Stimulated activated CD4-positive, alpha-beta T cell treated with anti-CD3 and anti-CD28 coated beads, Interleukin-15, amount 100 ng/mL, for 1 hour (primary cell): ENCODE measurements at places on chromosomes 12 and 14.

GRCh38 chr14:89507521-89507920, 90.5 kb upstream of the FOXN3 start:
- no peak for DNase-seq

DNA sequence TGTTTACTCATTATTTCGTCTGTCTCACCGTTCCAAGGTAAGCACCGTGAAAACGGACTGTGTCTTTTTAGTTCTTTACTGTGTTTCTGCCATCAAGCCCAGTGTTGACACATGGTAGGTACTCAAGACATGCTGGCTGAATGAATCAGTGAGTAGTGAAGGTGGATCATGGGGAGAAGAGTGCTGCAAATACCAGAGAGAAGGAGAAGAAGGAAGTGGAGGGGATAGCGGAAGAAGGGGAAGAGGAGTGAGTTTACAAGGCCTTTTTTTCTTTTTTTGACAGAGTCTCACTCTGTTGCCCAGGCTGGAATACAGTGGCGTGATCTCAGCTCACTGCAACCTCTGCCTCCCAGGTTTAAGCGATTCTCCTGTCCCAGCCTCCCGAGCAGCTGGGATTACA, 54.6 kb downstream of the ETV6 start:
- DNase-seq, result no peak

DNA sequence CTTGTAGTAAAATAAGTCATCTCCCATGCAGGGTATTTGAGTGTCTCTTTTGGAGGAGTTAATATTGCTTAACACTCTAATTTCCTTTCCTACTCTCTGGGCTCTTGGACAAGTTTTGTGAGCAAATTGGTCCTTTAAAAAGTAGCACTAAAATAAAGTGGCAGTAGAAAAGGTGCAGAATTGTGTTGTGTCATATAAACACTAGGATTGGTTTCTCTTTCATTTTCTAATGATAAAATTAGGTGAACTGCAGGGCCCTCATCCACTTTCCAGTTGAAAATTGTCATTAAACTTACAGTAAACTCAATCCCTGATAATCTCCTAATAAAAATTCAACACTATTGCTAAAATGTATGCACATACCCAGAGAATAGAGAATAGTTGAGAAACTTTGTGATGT, 42.6 kb upstream of the REP15 start:
- DNase-seq, result no peak

DNA sequence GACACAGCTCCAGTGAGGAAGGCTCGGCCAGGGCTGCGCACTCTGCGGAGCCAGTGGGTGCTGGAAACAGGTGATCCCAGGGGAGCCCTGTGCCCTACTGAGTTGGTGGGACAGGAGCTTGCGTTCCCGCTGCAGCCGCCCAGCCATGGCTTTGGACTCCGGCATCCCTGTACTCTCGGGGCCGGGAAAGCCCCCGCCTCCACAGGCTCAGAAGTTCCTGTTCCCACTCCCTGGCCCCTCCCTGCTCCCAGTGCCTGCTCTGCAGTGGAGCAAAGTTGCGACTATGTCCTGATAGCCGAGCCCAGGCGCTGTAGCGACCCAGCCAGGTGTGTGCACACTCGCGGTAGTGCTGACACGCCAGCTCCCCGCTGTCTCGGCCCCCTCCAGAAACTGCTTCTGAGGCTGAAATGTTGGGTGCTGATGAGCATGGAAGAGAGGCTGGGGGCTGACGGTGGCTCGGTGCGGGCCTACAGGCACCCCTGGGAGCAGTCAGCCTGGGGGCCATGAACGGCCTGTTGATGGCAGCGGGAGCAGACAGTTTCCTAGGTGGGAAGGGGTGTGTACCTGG, 344.6 kb upstream of the MGAT4C start:
- no peak for DNase-seq

DNA sequence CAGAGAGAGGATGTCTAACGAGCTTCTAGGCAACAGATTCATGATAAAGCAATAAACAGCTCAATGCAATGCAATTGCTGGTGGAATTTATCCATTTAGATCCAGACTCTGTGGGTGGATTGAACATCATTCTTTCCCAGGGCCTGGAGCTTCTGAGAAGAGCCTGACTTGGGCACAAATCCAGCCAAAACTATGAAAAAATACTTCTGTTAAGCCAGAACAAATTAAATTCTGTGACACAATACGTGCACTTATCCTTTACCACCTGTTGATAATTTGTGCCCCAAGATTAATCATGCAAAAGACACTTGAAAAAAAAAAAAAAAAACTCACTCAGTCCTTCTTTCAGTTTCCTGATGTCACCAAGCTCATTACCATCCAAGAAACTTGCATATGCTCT, 446.0 kb upstream of the DCN start:
- no peak for DNase-seq

GRCh38 chr12:65656156-65656882, 168.0 kb upstream of the HMGA2 start:
- no peak for DNase-seq

DNA sequence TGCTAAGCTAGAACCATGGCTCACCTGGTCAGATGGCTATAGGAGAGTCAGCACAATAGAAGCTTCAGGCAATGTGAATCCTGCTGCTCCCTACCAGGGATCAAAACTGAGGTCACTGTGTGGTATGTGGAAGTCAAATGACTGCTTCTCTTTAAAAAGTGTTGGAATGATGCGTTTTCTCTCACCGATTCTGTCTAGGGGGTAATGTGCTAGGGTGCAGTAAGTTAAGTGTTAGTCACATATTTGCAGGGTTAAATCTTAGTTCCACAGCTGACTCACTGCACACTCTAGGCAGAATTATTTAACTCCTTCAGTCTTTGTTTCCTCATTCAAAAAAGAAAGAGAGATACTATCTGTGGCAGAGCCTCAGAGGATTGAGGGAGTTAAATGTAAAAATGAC, 696.6 kb downstream of the DIO2 start:
- DNase-seq, result no peak

DNA sequence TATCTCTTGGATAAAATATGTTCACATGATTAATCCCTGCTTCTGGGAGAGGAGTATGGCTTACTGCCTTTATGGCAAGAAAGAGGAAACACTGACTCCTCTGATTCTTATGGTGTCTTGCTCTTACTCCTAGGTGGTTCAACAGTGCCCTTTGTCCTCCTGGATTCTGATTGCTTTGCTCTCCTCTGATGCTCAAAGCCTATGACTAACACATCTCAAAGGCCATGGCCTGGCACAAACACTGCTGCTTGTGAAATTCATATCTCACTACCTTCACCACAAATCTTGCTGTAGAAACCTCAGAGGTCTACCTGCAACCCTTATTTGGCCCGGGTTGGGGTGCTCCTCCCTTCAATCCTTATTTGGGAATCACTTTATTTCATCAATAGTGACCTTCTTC, 217.2 kb downstream of the C12orf50 start:
- DNase-seq, result no peak

DNA sequence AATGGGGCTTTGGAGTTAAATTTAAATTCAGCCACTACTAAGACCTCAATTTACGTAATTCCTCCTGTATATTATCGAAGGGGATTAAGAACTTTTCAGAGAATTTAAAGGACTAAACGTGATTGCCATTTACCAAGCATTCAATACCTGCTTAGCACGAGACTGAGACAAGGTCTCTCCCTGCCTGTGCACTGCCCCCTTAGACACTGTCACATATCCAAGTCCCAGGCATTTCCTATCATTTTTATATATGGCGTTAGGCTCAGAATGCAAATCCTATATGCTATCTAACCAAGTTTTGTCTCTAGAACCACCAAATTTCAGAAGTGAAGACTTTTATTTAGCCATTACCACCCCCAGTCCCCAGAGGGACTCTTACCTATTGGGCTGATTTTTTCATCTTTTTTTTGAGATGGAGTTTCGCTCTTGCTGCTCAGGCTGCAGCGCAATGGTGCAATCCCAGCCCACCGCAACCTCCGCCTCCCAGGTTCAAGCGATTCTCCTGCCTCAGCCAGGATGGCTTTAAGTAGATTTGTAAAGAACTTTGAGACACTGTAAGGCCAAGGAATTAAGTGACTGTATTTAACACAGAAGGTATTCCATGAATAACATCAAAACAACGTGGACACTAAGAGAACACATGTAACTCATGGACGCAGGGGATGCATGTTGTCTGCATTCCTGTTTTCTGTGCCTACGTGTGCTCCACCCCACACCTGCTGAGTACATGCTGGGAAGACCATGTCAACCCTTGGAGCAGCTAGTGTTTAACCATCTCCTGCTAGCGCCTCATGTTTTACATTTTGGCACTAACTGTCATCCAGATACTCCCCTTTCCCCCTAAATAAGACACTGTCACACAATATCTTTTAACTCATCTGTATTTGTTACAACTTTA, 6.4 kb downstream of the HSP90AA1 start:
- no peak for DNase-seq

DNA sequence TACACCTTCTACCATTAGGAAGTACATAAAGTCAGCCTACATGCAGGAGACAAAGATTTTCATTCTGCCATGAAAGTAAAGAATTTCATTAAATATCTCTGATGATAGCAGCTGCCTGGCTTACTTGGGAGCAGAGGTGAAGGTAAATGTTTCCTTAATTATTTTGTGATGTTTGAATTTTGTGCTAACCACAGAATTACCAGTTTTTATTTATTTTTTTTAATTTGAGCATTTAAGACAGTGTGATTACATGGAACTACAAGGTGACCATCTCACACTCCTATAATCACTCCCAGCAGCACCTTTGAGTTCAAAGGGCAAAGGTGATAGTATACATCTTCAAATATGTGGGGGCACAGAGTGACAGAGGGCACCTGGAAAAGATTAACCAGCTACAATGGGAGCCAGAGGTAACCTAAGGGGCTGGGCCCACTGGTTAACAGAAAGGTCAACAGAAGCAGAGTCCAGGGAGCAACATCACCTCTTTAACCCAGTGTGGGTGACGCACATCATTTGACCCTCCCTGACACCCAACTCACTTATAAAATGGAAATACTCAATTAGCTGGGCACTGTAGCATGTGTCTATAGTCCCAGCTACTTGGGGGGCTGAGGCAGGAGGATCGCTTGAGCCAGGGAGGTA, 65.0 kb downstream of the GCH1 start:
- DNase-seq, result no peak

- DNase-seq, result no peak
These were observed 1.7 kb downstream of the PPM1H start for GRCh38 chr12:62933220-62933601.

DNA sequence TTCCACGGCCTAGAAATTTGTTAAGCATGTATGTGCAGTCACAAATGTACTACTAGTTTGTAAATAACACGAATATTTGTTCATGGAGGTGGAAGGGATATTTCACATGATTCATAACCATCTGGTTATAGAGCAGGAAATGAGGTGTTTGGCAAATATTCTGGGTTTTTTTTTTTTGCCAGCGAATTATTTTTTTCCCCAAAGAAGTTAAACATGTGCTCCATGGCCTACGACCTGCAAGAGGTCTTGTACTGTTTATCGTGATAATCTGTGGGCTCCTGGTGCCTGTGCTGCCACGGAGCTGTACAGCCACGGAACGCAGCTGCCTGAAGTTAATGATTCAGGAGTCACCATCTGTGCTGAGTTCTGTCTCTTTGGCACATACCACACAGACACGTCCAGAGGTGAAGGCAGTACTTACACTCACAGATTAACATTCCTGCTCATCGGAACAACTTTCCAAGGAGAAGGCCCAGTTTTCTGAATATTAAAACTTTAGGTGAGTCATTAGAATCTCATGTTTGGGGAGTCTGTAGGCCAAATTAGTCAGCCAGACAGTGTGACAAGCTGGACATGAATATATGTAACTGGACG, 156.3 kb downstream of the TMX1 start:
- no peak for DNase-seq

- no peak for DNase-seq
These were observed 28.7 kb downstream of the PPM1A start for GRCh38 chr14:60277605-60278190.

GRCh38 chr14:45103806-45104205, 19.9 kb downstream of the PRPF39 start:
- no peak for DNase-seq

- DNase-seq, result peak; percentile 55
These were observed 15.9 kb downstream of the RNASE2 start for GRCh38 chr14:20970983-20971704.

DNA sequence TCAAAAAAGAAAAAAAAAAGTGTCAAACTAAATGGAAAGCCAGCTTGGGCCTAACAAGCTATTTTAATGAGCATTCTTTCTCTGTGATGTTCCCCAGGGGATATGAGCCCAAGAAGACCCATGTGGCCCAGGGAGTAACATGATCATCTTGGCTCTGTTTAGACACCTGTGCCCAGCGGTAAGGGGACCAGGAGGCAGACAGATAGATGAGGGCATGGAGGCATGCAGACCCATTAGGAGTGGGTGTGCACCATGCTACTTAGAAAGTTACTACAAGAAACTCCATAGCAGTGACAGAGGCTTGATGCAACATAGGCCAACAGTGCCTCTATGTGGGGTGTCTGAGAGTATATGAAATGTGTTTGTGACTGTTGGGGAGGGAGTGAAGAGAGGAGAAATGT, 3.1 kb upstream of the CREBL2 start:
- no peak for DNase-seq

DNA sequence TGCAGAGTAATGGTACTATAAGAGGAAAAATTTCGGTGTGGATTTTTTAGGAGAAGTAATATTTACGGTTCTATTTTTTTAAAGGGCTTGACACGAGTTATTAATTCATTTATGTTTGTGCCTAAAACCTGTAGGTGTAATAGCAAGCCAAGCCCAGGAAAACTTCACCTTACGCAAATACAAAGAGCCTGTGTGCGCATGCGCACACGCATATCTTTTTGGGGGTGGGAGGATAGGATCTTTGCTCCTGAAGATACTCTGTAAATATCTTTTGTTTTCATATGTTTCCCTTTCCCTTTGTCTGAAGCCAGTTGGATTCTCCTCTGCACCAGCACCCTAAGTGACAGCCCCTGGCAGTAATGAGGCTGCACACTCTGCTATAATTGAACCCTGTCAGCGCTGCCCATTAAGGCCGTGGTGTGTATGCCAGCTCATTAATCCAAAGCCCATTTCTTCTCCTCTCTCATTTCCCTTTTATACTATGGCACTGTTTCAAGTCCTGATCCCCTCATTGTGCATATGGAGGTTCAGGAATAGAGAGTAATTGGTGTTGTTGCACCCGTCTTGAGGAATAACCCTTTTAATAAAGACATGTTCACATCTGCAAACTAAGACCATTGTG, 327.2 kb upstream of the E2F7 start:
- DNase-seq, result no peak

DNA sequence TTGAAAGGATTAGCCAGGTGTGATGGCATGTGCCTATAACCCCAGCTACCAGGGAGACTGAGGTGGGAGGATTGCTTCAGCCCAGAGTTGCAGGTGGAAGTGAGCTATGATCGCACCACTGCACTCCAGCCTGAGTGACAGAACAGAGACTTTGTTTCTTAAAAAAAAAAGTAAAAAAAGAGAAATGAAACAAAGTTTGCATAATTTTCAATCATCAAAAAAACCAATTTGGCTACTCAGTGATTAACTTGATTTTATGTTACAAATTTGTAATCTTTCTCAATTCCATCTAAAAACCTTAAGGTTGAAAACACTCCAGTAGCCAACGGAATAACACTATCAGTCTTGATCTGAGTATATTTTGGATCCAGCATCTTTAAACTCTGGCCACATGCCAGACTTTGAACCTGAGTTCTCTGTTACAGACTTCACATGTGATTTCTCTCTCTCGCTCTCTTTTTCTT, 12.6 kb upstream of the DENND5B start:
- DNase-seq, result no peak
